Fibroblast of upper back skin (primary cell): ENCODE measurements at places on chromosomes 6 and 20.

DNA sequence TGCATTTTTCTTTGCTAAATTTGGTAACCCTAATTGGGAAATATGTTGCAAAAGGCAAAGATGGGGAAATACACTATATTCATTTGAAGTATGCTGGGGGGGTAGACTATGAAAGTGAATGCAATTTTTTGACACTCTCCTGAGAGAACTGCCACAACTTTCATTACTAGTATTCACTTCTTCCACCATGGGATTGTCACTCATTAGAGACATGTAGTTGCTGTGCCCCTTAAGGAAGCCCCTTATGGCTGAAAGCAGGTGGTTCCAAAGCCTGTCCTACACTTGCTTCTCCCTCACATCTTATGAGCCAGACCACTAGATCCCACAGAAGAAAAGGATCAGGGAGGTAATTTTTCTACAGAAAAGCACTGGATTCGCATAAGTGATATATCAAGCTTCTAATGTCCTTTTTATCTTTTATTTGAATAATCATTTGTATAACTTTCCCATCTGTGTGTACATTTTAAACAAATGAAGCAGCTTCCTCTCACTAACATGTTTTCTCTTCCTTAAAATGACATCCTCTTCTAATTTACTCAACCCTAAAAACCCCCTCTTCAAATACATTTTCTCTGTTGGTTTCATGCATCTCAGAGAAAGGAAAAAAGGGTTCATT, 83.8 kb downstream of the GCLC start:
- no peak for DNase-seq

DNA sequence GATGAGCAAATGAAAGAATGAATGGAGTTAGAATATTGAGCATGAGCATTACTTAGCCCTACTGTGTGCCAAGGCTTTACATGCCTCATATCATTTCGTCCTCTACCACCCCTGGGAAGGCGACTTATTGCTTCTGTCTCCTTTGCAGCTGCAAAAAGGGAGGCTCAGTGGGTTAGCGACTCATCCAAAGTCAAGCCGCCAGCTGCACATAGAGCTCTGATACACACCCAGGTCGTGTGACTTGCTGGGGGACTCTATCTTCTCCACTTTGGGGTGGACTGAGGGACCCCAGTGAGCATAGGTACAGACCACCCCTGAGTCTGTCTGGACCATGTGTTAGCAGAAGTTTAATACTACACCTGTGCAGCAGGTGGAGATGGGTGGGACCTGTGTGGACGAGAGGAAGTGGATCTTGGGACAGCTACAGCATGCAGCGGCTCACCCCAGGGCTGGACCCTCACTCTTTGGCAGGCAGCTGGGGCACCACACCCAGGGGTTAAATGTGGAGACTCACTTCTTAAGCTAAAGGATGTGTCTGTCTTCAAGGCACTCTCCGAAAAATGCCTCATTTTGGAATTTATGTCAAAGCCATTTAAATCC, 36.2 kb upstream of the ANGPT4 start:
- DNase-seq = no peak

- DNase-seq = no peak
Observed at GRCh38 chr20:15564981-15565380, 1008.3 kb downstream of the KIF16B start.

DNA sequence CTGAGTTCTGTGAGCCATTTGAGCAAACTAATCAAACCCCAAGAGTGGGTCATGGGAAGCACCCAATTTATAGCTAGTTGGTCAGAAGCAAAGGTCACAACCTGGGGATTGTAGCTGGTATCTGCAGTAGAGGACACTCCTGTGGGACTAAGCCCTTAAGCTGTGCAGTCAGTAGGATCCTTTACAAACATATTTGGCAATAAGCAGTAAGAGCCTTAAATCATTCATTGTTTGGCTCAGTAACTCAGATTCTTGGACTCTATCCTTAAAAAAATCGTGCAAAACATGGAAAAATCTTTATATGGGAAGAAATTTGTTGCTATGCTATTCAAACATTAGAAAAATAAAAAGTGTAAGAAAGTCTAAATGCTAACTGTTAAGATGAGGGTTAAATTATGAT, 29.9 kb downstream of the FRK start:
- peak; percentile 7 for DNase-seq

DNA sequence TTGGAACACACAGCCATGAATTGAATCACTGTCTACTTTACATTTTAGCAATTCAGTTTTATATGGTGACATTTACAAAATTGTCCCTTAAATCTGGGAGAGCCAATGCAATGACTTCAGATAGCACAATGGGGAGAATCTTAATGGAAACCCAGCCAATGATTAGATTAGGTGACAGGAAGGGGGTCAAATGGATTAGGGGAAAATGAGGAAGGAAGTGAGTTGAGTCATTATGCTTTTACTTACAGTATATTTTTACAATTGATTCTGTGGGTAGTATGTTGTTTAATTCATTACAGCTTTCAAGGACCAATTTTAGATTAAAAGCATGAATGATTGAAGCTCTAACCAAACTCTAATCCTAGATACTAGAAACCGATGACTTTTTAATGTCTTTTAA, 229.8 kb downstream of the SOX4 start:
- no peak for DNase-seq

- DNase-seq = no peak
Observed at GRCh38 chr6:88839280-88839679, 124.1 kb downstream of the RNGTT start.

DNA sequence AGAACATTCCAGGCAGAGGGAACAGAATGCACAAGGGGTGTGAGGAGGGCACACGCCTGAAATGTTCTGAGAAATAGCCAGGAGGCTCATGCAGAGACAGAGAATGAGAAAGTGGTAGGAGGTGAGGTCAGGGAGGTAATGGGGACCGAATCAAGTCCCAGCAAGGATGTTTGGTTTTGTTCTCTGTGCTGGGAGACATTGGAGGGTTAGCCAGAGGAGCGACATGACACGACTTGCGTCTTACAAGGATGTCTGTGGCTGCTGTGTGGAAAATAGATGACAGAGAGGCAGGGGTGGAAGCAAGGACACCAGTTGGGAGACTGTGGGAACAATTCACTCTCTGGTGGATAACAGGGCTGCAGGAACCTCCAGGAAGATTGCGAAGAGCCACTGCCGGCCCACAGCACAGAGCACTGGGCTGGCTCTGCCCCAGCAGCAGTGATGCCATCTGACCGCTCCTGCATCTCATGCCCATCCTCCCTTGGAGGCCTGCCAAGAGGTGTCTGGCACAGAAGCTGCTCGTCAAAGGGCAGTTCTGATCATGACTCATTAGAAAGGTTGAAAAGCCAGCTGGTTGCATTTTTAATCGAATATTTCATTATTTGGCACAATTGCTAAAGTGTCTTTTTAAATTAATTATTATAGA, 57.7 kb upstream of the CD83 start:
- no peak for DNase-seq

GRCh38 chr6:118930680-118931079, 4.3 kb downstream of the MCM9 start:
- no peak for DNase-seq

GRCh38 chr6:151352410-151353396, 38.7 kb downstream of the ZBTB2 start:
- no peak for DNase-seq

- DNase-seq = no peak
Observed at GRCh38 chr6:164183556-164184123, 769.1 kb downstream of the QKI start.

GRCh38 chr6:5599127-5599526, 337.8 kb downstream of the FARS2 start:
- DNase-seq = peak; percentile 77

DNA sequence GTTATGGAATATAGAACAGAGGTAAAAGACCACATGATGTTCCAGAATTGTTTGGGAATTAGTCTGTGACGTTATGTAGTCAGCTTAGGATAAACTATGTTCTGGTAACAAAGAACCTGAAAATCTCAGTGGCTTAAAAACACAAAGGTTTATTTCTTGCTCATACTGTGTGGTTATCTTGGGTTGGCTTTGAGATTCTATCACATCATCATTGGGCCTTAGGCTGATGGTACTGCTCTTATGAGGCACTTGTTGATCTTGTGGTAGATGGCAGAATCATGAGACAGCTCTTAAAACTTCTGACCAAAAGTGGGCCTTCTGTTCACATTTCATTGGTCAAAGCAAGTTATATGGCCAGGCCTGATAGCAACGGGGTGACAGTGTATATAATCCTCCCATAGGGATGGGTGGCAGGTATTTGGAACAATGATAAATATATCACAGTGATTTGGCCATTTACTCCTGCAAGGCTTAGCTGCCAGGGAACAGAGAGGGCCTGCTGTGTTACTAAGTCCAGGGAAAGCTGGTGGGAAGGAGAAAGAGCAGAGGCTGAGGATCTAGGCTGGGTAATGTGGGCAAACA, 13.5 kb downstream of the DHX35 start:
- DNase-seq = no peak

DNA sequence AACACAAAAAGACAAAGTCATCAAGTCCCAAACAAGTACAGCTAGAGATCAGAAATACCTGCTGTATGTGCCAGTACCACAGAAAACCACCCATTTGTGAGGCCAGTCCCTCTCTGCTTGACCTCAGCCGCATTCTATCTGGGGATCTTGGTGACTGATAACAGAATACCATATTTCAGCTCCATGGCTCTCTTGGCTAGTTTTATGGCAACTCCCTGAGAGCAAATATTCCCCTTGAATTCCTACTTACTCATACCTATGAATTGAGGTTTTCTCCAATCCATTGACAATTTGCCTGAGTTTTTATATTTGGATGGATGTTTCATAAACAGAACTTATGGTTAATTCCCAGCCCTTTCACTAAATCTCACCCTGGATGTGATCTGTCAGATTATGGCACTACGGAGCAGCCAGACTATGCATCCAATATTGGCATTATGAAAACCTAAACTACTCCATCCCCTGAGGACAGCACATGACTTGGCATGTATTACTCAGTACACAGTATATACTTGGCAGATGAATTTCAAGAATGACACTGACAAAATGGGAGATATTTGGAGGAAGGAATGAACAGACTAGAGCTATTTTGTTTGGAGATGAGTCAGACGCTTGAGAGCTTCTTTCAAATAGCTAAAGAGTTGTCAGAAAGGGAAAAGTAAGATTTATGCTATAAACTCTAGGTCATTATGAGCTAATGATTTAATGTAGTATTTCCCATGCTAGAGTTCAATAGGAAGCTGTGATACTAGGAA, 95.7 kb downstream of the PRDM1 start:
- DNase-seq = peak; percentile 96

- DNase-seq = peak; percentile 72
Observed at GRCh38 chr6:75230484-75231325, 12.9 kb downstream of the COX7A2 start.

GRCh38 chr6:168093634-168094033, 14.6 kb upstream of the FRMD1 start:
- no peak for DNase-seq

DNA sequence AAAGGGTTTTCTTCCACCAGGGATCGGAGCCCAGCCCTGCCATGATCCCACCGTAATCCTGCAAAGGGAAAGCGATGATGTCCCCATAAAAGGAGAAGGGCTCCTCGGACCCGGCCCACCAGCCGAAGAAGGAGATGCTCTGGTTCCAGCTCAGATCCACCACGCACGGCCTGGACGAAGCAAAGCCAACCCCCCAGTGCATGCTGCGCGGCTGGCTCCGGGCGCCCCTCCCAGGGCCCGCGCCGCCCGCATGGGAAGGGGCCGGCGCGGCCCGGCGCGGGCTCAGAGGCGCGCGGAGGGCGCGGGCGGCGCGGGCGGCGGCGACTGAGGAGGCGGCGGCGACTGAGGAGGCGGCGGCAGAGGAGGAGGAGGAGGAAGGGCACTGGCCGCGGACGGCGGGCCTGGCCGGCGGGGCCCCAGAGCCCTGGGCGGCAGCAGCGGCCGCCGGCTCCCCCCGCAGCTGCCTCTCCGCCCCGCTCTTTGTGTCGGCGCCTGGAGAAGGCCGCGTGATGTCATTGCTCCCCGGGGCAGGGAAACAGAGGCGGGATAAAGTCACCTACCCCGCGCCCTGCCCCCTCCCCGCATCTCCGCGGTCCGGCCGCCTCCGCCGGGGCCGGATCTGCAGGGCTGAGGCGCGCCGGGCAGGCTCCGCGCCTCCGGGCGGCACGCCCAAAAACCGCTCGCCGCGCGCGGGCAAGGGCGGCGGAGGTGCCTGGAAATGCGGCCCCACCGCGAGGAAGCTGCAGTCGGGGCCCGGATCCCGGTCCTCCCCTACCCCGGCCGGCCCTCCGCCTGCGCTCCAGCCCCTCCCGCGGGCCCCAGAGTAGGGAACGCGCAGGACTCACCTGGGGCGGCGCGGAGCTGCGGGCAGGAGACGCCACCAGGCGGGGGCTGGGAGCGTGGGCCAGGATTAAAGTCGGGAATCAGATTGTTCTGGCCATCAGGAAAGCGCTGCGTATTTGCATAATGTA, at the start of gene FAXC:
TSS of gene FAXC (minus strand) at position 504 of the 971 bp plus-strand sequence. CDS start at position 202, 302 bp downstream.
- DNase-seq = peak; percentile 22

DNA sequence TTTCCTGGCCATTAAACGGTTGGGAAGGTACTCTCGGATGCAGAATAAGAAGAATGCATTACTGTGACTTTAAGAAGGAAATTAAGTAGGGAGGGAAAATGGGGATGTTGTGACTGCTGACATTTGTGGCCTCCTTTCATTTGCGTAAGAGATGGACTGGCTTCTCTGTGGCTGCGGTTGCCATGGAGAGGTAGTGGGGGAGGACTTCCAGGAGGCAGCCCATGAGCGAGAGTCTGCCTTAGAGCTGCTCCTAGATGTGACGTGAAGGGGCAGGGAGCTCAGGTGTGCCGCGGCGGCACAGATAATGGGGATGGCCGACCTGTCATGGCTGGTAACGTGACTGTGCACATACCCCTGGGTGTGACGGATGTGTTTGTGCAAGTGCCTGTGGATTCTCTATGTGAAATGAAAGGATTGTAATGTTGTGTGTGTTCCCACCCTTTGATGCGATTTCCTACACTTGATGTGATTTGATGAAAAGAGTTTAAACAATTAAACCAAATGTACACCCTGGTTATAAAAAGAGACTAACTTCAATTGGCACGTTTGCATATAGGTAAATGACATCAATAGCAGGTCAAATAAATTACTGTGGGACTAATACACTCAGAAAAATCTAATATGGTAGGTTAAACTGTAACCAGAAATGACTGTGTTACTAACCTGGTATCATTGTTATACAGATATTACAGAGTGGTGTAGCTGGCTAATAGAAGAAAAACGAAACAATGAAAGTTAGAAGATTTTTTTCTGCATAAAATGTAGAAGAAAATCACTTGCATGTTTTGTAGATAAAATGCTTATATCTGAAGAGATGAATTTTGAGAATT, 48.9 kb downstream of the HIVEP1 start:
- DNase-seq = peak; percentile 41

- DNase-seq = no peak
Observed at GRCh38 chr6:150036081-150036480, 10.7 kb upstream of the RAET1L start.

DNA sequence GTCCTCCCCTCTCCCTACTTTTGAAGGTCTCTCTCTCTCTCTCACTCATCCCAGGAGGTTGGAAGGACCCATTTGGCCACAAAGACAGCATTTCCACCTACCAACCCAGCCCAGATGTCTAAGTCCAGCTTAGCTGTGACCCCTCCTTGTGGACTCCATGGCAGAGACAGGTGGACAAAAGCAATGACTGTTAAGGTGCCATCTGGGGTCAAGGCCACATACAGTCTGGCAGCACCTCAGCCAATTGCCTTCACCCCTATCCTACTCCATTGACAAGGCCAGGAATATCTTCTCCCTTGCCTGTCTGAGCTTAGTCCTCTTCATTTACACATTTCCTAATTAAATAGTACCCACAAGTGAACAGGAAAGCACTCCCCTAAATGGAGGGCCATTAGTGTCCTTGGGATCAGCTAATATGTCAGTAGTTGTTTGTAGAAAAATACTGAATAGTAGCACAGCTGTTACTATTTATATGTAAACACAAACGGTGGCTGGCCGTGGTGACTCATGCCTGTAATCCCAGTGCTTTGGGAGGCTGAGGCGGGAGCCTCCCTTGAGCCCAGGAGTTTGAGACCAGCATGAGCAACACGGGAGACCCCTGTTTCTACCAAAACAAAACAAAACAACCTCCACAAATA, 28.8 kb downstream of the GCM1 start:
- DNase-seq = peak; percentile 23
